ENCODE measurements at places on chromosomes 7 and 10.

GRCh38 chr7:28556025-28556424, 143.7 kb downstream of the CREB5 start:
- DNase-seq = no peak

DNA sequence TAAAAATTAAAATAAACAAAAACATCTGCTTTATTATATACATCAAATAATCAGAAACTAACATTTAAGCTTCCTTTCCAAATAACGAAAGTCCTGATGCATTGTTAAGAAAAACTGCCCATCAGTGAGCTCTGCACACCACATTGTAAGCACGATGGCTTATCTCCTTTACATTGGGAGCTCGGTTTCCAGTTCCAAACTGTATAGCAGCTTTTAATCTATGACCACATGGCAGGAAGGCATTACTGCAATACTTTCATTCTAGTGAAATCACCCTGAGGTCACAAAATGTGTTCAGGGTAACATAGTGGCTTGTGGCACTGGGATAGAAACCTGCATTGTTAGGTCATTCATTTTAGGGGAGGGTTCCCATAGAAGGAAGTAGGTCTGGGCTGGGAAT, 146.3 kb downstream of the ZNF22 start:
- DNase-seq = no peak

GRCh38 chr10:86287110-86287793, 79.3 kb downstream of the GRID1 start:
- DNase-seq = no peak

DNA sequence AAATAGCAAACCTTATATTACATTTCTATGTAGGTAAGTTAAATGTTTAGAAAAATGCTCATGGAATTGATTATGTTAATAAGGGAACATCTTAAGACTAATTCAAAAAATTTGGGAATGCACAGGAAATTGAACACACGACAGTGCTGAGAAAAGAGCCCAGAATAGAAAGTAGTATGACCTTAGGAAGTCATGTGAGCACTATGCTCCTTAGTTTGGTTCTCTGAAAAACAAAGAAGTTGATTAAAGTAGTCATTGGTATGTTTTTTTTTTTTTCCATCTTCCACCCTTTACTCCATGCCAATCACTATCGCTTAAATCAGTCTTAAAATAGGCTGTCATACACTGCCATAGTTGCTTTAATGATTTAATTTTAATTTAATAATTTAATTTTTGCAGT, 242.9 kb downstream of the ANKRD7 start:
- no peak for DNase-seq

GRCh38 chr7:101218236-101219125, 516 bp downstream of the ZNHIT1 start:
- DNase-seq = no peak

DNA sequence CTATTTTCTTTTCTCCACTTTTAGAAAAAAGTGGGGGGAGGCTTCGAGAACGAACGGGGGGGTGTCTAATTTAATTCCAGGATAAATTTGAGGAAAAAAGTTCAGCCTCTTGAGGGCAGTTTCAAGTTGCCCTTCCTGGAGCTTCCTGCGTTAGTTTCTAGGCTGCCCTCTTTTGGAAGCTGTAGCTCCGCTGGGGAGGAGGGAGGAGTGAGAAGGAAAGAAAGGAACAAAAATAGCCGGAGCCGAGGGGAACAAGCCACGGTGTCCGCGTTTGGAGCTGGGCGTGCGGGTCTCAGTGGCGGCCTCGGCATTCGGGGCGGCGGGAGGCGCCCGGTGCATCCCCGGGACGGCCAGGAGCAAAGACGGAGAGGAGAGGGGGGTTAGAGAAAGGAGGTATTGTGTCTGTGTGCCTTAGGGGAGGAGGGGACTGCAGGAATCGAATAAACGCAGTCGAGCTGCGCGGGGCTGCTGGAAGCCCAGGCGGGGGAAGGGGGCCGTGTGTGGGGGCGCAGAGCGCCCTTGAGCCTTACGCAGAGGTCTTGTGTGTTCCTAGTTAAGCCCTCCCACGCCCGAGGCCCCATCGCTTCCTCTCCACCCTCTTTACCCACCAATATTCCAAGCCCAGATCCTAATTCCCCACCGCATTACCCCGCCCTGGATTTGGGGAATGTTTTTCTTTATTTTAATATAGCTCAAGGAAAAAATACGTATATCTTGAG, 2.0 kb upstream of the TNRC18 start:
- DNase-seq = no peak

- DNase-seq = no peak
Observed at GRCh38 chr10:78491812-78492211, 458.1 kb downstream of the RPS24 start.

GRCh38 chr10:33914746-33915145, 580.3 kb upstream of the NRP1 start:
- DNase-seq = no peak

GRCh38 chr10:129796710-129797420, 167.2 kb downstream of the EBF3 start:
- no peak for DNase-seq

DNA sequence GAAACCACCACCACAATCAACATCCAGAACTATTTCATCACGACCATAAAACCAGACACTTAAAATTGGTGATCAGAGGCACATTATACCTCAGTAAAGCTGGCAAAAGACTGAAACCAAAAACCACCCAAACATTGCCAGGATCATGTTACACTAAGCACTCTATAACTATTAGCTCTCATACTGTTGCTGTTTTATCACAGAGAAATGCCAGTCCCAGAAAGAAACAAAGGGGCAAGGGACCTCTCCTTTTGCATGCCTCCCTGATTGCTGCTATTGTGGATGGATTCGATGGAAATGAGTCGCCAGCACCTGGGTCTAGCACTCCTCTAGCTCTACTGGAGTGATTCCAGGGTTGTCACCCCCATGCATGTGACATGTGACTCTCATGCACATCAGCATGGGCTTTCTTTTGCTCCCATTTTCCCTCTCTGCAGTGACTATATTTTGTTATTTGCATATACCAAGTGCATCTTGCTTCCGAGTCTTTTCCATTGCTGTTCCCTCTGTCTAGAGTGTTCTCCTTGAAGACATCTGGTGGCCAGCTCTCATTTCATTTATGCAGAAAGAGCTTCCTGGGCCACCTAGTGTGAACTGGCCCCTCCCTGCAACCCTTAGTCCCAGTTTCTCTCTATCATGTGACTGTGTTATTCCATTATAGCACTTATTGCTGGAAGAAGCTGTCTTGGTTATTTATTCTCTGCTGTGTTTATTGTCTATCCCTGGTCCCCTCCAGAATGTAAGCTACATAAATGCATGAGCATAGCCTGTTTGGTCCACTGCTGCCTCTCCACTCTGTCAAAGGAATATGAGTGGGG, 300.6 kb downstream of the PLXNA4 start:
- no peak for DNase-seq

GRCh38 chr7:37315772-37316715, 132.6 kb downstream of the ELMO1 start:
- no peak for DNase-seq

- DNase-seq = no peak
Observed at GRCh38 chr10:111439034-111439842, 362.4 kb downstream of the ADRA2A start.

GRCh38 chr10:77361831-77362230, 275.8 kb downstream of the KCNMA1 start:
- no peak for DNase-seq

DNA sequence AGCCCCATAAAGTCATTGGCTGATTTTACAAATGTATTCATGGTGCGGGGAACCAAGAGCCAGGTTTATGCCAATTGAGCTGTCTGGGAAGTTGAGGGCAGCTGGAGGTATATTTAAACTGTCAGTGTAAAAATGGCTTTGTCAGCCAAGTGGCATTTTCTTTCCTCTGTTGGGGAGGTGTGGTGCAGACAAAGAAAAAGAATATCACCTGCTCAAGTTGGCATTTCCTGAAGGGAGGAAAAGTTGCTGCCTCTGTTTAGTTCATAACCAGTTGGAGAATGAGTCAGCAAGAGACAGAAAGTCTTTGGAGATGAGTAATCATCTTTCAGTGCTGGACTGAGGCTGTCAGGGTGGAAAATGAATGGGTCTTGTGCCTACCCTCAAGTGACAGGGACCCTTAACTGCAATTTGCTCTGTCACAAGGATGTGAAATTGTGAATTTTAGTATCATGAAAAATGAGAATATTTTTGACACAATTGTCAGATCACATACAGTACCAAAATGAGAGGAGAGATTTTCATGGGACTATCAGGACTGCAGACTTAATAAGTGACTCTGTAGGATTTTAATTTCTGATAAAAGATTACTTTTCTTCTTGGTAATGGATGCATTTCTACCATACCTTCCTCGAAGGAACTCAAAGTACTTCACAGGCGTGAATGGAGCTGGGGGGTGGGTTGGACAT, 137.3 kb downstream of the ANLN start:
- no peak for DNase-seq

GRCh38 chr10:91525896-91526712, 106.8 kb downstream of the PPP1R3C start:
- no peak for DNase-seq

GRCh38 chr10:36602374-36602773, 523.0 kb upstream of the ANKRD30A start:
- no peak for DNase-seq

DNA sequence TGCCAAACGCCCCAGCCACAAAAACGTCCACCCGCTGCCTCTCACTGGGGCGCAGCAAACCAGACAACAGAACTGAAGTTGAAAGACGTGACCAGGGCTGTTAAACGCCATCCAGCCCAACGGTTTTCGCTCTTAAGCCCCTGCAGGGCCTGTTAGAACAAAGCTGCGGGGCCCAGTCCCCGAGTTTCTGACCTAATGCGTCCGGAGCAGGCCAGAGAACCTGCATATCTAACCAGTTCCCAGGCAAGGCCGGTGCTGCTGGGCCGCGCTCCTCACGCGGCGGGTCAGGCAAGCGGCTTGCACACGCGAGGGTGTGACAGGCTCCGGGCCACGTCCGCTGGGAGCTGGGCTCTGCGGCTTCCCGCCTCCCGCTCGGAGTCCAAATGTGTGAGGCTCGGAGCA, 87.0 kb downstream of the PTPRN2 start:
- DNase-seq = no peak

GRCh38 chr7:35508623-35509400, 186.1 kb downstream of the HERPUD2 start:
- DNase-seq = no peak

- no peak for DNase-seq
Observed at GRCh38 chr7:100093925-100094486, 5.2 kb downstream of the COPS6 start.

DNA sequence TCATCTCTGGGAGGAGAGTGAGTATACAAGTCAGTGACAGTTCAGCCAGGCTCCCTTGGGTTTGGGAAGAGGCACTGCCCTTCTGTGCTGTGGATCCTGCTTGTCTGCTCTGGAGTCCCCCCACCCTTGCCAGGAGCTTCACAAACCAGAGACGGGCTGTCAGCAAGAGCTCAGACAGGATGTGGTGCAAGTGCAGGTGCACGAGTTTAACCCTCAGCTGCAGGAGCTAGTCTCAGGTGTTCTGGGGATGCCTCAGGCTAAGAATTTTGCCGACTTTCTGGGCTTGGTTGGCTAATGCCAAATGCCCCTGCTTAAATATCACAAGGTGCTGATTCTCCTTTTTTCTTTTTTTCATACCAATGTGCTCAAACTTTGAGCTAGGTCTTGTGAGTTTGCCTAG, 22.3 kb downstream of the ZNF783 start:
- DNase-seq = no peak

- DNase-seq = no peak
Observed at GRCh38 chr7:79923953-79924352, 210.7 kb upstream of the GNAI1 start.

GRCh38 chr10:62166331-62167131, 102.1 kb downstream of the RTKN2 start:
- DNase-seq = no peak

DNA sequence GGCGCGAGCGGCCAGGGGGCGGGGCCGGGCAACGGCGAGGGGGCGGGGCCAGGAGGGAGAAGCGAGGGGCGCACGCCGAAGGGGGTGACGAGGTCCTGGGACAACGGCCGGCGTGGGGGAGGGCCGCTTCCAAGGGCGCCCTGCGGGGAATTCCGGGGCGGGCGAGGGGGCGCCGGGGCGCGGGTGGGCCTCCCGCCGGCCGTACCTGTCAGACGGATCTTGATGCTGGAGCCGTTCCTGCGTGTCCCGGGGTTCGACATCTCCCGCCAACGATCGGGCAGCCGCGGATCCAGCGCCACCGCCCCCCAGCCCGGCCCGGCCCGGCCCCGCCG, 421 bp downstream of the SMURF1 start:
- no peak for DNase-seq

- no peak for DNase-seq
Observed at GRCh38 chr7:43568529-43568928, 14.4 kb upstream of the STK17A start.

DNA sequence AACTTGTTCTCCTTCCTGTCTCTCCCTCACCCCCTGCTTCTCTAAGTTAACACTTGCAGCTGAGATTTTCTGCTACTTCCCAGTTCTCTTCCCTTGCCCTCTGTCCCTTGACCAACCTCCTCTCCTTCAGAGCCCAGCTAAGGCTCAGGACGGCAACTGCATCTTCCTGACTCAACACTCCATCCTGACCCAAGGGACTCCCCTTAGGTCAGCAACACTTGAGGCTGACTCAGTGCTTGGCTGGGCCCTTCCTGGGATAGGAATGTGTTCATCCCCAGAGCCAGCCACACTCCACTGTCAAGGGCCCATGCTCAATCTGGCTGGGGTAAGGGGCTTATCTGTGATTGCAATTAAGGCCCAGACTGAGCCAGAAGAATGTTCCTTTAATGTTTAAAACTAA, 3.4 kb downstream of the CALHM2 start:
- DNase-seq = no peak

- no peak for DNase-seq
Observed at GRCh38 chr7:4748231-4748681, 27.2 kb upstream of the AP5Z1 start.

GRCh38 chr10:104688251-104689042, 47.4 kb downstream of the SORCS3 start:
- no peak for DNase-seq

- DNase-seq = no peak
Observed at GRCh38 chr7:36232555-36232954, 79.5 kb downstream of the EEPD1 start.

DNA sequence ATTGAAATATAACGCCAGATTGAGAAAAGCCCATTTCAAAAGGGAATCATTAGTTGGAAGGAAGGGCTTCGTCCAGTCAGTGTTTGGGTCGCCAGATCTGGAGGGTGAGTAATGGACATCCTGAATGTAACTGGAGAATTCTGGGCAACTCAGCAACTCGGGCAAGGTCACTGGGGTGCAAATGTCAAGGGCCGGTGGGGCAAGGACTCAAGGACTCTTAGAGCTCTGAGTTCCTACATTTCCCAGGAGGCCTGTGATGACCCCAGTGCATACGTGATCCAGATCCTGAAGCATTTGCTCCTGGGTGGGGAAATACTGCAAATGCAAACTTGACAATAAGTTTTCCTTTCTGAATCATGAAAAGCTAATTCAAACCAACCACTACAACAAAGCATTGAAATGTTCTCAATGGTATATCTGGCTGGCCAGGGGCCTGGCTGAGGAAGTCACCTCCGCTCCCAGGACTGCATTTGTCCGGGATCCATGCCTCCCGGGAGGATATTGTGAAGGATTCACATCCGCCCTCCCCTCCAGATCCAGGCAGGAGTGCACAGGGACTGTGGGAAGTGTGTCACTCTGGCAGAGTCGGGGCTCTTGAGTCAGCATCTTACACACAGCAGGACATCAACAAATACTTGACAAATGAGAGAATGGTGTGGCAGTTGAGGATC, 164.0 kb downstream of the FANK1 start:
- no peak for DNase-seq

- DNase-seq = no peak
Observed at GRCh38 chr7:43554423-43554822, 28.5 kb upstream of the STK17A start.
